ENCODE measurements at places on chromosomes 5 and 9.

- DNase-seq = no peak
Observed at GRCh38 chr9:129983891-129984290, 59.1 kb downstream of the FNBP1 start.

DNA sequence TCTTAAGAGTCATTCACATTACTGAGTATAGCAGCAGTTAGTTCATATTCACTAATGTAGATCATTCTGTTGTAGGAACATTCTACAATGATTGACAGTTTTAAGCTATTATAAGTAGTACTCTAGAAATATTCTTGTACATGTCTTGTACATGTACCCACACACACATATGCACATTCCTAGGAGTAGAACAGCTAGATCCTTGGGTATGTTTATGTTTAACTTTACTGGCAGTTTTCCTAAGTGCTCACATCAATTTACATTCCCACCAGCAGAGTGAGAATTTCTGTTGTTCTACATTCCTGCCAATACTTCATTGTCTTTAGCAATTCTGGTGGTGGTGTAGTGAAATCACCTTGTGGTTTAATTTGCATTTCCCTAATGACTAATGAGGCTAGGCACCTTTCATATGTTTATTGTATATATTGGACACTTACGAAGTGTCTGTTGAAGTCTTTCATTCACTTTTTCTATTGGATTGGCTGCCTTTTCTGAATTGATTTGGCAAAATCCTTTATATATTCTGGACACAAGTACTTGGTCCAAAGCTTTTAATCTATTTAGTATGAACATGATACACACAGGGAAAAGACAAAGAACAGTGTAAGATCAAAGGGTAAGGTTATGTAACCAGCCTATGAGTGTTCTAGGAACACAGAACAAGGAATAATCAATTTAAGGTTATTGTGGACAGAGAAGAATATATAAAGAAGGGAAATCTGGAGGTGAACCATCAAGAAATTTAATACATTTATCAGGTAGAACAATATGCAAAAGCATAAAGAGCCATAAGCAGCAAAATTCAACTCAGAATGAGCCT, 95.6 kb downstream of the MLLT3 start:
- DNase-seq = no peak

DNA sequence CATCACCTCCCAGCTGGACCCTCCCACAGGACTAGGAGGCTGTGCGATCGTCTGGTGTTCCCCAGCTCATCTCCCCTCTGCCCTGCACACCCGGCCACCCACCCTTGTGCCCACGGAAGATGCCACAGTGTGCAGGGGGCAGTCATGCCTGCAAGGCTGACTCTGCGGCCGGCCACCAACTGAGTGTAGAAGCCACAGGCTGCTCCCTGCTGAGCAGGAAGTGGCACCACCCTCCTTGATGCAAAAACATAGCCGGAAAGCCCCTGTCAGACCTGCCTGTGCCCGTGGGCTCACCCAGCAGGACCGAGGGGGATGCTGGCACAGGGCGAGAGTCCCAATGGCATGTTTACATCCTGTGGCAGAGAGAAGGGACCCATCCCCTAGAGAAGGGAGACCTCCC, 40.3 kb upstream of the SLC12A7 start:
- no peak for DNase-seq

- DNase-seq = no peak
Observed at GRCh38 chr5:54217826-54218503, 92.4 kb downstream of the ARL15 start.

GRCh38 chr5:137561608-137562007, 62.5 kb upstream of the SPOCK1 start:
- DNase-seq = no peak

DNA sequence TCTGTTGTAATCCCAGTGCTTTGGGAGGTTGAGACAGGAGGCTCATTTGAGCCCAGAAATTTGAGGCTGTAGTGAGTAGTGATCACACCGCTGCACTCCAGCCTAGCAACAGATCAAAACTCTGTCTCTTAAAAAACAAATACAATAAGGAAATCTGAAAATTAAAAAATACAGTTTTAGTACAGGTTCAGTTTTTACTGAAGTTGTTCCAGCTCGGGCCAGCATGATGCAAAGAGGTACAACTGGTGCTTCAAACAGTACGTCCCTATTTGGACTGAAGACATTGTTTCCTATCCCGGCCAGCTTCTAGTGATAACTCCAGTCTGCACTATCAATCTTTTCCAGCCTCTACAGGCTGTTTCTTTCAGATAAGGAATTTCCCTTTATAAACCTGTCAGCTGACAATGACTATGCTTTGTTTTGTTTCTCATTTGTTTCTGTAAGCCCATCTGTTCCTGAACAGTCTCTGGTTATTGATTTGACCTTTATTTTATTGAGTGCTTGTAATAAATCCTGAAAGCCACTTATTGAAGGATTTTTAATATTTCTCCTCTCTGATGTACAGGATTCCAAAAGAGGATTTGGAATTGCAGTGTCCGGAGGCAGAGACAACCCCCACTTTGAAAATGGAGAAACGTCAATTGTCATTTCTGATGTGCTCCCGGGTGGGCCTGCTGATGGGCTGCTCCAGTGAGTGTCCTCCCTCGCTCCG, 41.9 kb downstream of the TJP2 start:
- DNase-seq = no peak

- DNase-seq = peak; percentile 79
Observed at GRCh38 chr5:170312666-170313065, 15.1 kb upstream of the LCP2 start.

DNA sequence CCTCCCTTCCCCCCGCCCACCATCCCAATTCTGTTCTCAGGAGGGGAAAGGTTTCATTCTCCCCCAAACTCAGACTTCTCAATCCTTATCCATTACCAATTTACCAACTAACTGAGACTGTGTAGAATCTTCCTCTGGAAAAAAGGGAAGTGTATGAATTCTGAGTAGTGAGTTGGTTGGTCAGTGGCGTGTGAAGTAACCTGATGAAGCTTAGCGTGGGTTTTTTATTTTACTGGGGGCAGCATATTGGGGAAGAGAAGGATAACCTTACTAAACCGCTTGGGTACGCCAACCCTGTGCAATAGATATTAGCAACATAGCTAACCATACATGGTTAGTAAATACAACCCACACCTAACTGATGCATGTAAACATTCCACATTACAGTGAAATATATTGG, 1.1 kb upstream of the DNAJC21 start:
- DNase-seq = no peak

DNA sequence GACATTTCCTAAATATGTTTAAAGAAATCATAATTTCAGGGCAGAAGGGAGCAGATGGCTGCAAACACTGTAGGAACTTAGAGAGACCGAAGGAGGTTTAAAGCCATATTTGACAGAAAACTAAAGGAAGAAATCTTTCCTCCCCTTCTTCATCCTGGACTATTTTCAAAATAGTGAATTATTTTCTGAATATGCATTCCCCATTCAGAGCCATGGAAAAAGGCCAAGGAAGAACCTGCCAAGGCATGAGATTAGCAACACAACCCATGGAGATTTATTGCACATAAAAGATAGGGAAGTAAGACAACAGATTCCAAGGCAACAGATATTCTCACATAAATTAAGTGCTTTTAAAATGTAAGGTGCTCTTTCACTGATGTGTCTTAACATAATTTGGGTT, 233.3 kb upstream of the ADAMTS16 start:
- no peak for DNase-seq

- no peak for DNase-seq
Observed at GRCh38 chr5:37187465-37187977, 61.7 kb downstream of the CPLANE1 start.

DNA sequence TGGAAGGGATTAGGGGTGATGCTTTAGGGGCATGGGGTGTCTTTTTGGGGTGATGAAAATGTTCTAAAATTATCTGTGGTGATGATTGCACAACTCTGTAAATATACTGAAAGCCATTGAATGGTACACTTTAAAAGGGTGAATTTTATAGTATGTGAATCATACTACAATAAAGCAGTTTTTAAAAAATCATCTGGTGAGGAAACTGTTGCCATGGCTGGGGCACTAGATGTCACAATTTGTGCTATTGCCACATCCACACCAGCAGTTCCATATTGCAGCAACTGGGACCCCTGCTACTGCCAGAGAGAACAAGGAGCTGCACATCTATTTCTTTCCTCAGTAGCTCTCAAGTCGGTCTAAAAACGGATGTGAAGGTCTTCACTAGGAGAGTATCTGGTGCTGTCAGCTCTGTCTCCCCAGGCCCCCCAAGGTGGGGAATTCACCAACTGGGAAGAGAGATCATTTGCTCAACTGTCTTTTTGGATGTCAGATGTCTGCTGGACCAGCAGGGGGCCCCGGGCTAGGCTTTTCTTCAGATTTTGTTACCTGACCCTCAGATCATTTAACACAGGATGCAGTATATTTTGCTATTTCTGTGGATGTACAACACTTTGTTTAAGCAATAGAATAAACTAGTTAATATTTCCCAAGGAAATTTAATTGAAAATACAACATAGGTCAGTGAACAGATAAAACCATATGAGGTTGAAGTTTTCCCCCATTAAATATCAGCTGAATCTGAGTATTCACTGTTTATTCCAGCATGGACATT, 13.2 kb downstream of the CMYA5 start:
- peak; percentile 49 for DNase-seq

DNA sequence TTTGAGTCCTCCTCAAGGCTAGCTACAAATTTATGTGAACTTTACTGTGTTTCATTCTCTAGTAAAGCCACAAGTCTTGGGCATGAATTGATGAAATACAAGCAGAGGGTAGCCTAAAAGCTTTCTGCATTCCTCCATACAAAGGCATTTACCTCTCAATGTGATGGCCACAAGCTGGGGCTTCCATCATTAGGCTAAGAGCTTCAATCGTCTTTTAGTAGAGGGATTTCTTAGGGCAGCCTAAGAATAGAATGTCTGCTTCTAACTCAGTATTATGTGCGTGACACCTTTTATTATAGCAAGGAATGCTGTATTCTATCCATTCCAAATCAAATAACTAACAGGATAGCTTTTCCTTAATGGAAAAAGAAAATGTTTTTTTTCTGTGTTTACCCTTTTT, 3.7 kb downstream of the PLAC8L1 start:
- no peak for DNase-seq

GRCh38 chr5:146084376-146084775, 21.0 kb downstream of the PLAC8L1 start:
- DNase-seq = no peak
